ENCODE measurements at places on chromosomes 6 and 20.

DNA sequence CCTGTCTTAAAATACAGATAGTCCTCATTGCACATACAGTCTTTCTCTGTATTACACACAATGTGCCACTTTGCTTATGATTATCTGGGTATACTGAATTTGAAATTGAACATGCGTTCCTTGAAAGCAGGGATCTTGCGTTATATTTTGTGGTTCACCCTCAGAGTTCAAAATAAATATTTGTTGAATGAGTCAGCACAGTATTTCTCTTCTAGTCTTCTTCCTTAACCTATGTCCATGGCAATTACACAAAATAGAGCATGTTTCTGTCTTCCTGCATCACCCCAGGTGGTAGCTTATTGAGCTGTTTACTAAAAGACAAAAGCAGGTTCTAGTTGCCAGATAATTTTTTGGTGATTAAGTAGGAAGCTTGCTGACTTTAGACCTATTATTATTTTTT, 272.9 kb upstream of the FERMT1 start:
- DNase-seq = no peak

DNA sequence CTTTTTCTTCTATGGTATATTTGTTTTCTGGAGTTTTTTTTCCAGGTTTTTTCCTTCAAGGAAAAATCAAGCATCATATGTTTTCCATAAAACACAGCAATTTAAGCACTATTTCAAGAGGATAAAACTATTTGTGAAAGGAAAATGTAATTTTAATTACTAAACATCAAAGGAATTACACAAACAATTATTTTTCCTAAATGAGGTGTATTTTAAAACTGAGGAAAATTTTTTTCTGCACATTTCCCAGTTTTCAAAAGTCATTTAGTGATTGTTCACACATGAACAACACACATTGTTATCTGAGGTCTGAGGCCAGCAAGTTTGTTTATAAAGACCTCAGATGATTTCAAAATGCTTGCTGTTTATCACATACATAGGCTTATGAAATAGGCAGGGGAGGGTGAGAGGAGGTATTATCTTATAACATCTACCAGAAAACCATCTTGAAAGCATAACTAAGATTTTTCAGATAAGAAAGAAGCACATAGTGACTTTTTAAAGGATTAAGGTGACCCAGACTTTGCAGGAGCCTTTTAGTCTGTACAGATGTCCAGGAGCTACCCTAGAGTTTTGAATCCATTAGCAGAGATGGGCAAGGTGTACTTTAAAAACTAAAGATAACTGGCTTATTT, 381.6 kb downstream of the GJA1 start:
- no peak for DNase-seq

- no peak for DNase-seq
Measured at GRCh38 chr6:114989279-114989964, 646.6 kb upstream of the HS3ST5 start.

DNA sequence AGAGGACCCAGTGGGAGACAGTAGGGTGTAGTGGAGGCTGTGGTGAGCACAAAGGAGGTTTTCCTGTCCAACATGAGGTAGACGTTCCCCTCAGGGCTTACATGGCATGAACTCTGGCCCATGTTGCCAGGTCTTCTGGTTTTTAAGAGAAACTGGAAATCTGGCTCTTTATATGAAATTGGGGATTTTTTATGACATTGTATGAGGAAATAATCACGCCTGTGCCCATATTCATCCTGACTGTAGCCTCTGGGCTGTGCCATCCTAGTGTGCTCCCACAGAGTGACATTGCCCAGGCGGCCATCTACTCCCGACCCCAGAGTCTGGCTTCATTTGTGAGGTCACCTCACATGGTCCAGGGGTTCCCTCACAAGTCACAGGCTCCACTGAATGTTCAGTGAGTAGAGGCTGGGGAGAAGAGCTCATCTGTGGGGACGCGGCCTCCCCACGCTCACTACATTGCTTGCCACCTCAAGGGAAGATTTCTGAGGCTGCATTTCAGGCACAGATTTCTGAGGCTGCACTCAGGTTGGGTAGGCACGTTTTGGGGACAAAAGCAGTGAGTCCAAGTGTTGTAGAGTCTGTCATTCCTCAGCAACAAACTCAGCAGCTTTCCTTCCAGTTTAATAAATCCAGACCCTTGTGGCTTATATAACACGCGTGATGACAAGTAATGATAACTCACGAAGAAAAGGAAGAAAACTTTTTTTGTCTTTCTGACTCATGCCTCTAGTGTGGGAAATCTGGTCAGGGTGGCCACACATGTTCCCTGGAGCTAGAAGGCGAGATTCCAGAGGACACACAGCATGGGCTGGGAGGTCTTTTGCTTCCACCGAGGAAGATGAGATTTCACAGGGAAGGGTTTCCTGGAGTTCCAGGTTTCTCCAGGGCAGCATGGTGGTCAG, 41.7 kb downstream of the SLC24A3 start:
- no peak for DNase-seq

DNA sequence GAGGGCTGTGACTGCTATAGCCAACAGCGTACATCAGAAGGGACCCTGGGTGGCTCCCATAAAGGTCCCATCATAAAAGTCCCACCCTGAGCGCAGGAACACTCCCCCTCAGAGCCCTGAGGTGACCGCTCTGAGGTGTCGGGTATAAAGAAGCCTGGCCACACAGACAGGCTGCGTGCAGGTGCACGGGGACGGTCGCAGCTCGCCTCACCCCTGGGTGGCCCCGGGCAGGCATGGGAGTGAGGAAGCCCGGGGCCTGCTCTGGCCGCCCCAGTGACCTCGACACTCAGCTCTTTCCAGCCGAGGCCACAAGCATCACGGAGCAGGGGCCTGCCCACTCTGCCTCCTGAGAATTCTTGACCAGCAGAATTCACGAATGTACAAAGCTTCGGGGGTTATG, 14.4 kb upstream of the RNASET2 start:
- no peak for DNase-seq

GRCh38 chr20:59334651-59335300, 34.4 kb downstream of the EDN3 start:
- DNase-seq = no peak

DNA sequence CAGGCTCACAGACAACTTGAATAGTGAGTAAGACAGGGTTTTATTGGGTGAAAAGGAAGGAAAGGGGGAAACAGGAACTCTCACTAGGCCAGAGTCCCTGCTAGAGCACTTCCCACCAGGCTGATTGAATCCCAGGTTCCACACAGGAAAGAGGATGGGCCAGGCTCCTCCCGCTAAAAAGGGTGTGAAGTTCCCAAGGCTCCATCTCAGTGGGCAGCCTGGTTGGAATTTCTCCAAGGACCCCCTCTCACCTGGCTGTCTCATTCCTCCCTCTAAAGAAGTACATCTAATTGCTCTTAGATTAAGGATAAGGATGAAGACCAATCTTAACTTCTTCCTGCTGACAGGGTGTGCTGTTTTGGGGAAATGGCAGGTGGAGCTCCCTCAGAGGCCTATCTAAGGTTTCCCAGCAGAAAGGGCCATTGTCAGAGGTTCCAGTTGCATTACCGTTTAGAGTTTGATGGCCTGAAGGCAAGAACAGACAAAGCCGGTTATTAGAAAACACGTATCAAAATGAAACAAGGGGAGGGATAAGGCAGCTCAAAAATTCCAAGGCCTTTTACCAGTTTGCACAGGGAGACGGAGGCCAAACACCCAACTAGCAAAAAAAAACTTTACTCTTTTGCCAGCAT, 21.5 kb downstream of the COL19A1 start:
- no peak for DNase-seq

DNA sequence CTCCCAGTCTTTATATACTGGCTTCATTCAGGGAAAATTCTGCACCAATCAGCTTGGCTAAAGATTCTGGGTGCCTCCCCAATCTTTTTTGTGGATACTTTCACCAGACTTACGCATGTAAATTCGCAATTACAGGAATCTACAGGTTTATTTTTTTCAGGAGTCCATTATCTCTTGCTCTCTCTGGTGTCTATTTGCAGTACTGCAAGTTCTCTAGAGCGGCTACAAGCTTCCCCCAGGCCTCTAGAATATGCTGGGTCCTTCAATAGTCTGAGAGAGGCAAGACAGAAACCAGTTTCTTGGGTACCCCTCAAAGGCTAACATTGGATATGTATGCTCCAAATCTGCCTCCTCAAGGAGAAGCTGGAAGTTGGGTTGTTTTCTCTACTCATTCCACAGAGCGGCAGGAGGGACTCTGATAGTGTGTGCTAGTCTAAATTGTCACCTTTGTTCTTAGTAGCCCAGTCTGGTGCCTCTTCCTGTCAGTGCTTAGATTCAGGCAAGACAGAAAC, 58.5 kb downstream of the SUN5 start:
- peak; percentile 20 for DNase-seq

DNA sequence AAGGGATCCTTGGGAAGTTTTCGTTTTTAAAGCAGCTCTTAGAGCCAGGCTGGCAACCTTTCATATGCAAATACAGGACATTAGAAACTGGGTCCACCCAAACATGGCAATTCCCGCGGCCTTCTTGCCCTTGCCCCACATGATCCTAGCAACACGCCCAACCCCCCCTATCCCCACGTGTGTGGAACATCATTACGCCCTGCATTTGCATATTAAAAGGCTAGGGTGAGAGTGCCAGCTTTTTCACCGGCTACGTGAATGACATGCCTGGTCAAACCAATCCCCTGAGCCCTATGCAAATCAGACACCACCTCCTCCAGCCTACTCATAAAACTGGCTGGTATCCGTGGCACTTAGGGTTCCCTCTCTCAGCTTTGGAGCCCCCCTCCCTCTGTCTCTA, 88.1 kb downstream of the TNFRSF21 start:
- DNase-seq = no peak

GRCh38 chr6:130647246-130647645, 180.0 kb upstream of the SMLR1 start:
- DNase-seq = no peak

DNA sequence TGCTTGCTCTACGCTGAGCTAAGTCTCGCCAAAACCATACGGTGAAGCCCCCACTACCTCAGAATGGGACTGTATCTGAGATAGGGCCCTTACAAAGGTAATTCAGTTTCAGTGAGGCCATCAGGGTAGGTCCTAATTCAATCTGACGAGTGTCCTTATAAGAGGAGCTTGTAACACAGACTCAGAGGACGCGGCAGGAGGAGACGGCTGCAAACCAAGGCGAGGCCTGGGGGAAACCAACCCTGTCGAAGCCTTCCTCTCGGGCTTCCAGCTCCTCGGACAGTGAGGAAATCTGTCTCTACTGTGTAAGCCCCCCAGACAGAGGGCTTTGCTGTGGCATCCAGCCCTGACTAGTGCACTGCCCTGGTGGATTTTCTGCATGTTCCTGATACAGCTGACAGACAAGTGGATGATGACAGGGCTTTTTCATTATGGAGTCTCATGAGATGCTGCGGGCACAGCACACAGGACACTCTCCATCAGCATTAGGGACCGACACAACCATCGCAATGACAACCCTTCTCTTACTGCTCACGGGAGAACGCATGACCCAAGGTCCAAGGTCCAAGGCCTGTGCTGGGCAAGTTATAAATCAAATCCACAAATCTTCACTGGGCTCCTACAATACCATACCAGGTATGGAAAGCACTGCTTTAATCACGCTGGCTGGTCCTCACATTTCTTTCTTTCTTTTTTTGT, 48.2 kb downstream of the SSR1 start:
- peak; percentile 0 for DNase-seq

DNA sequence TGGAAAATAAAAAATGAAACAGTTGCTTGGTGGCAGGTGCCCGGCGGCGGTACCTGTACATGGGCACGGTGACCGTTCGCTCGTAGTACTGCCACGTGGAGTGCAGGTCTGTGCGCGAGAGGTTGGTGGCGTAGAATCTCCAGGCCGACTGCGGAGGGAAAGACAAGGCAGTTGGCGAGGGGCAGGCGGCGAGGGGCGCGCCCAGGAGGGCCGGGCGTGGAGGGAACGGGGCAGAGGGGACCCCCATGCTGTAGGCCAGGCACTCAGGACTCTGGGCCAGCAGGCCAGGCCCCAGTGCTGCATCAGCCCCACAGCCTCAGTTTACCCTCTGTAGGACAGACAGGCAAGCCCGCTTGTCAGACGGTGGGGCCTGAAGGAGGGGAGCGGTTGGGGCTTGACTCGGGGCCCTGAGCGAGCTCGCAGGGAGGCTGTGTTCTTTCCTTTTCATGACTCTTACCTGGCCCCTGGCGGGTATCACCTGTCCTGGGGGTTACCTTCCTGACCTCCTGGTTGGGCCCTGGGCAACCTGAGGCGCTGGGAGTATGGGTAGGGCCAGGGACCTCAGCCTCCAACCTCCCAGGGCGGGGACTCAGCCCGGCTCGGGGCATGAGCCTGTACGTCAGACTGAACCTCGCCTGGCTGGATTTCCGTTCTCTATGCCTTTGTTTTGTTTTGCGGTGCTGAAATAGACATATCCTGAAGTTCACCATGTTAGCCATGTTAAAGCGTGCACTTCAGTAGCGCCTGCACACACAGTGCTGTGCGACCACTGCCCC, 38.5 kb downstream of the KCNQ2 start:
- peak; percentile 52 for DNase-seq

DNA sequence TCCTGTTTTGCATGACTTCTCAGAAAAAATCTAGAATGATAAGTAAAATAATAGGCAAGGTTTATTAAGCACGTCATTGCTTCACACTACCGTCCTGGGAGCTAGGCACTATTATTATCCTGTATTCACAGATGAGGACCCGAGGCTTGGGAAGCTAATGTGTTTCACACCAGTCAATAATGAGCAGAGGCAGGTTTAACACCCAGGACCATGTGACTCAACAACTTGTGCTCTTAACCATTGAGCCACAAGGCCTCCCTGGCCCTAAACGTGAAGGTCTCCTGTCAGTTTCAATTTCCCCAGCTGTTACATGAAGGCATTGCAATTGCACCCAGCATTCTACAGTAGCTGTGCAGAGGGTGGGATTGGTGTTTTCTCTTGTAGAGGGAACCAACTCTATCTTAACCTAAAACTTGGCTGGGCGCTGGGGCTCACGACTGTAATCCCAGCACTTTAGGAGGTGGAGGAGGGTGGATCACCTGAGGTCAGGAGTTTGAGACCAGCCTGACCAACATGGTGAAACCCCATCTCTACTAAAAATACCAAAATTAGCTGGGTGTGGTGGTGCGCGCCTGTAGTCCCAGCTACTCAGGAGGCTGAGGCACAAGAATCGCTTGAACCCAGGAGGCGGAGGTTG, 191.2 kb downstream of the BCAS1 start:
- no peak for DNase-seq

- peak; percentile 51 for DNase-seq
Measured at GRCh38 chr6:156395276-156395675, 381.9 kb upstream of the ARID1B start.

- DNase-seq = no peak
Measured at GRCh38 chr20:38764567-38765318, 16.5 kb downstream of the ACTR5 start.

GRCh38 chr6:92329208-92329847, 1090.0 kb downstream of the EPHA7 start:
- DNase-seq = no peak

- DNase-seq = no peak
Measured at GRCh38 chr6:6402591-6402990, 82.1 kb upstream of the F13A1 start.

All from CD8-positive, alpha-beta T cell (primary cell).